ENCODE measurements at places on chromosomes 7 and 10.

- DNase-seq, result no peak
Observed at GRCh38 chr10:274866-275265, 139.6 kb downstream of the ZMYND11 start.

DNA sequence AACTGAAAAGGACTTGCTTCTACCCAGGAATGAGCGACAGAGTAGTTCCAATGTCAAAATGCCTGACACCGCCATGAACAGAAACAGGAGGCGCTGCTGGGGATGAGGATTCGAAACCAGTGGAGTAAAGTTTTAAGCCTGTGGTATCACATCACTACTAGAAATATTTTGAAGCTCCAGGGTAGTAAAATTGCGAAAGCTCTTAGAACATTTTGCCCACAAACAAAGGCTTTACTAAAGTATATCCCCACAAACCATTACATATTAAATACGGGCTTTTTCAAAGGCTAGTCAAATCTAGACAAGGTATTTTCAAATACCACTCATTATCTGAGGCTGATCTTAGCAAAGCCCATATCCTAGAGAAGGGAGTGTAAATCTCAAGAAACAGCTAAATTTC lies 2.4 kb downstream of the PRDX3 start:
- no peak for DNase-seq

DNA sequence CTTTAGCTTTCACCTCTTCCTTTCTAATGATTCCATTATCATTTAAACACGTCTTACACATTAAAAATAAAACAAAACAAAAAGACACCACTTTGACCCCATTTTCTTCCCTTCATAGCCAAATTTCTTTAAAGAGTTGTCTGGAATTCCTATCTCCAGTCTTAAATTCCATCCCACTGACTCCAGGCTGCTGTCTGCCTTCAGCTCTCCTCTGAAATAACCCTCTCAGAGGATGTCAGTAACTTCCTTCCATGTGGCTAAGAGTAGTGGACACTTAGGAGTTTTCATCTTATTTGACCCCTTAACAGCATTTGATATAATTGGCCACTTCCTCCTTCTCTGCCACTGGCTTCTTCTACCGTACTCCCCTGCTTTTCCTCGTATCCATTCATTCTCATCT lies 69.6 kb upstream of the MKX start:
- no peak for DNase-seq

GRCh38 chr7:79534128-79534527 lies 80.7 kb upstream of the MAGI2 start:
- DNase-seq, result no peak

- DNase-seq, result no peak
Observed at GRCh38 chr10:31730776-31731175, 197.9 kb downstream of the ARHGAP12 start.

DNA sequence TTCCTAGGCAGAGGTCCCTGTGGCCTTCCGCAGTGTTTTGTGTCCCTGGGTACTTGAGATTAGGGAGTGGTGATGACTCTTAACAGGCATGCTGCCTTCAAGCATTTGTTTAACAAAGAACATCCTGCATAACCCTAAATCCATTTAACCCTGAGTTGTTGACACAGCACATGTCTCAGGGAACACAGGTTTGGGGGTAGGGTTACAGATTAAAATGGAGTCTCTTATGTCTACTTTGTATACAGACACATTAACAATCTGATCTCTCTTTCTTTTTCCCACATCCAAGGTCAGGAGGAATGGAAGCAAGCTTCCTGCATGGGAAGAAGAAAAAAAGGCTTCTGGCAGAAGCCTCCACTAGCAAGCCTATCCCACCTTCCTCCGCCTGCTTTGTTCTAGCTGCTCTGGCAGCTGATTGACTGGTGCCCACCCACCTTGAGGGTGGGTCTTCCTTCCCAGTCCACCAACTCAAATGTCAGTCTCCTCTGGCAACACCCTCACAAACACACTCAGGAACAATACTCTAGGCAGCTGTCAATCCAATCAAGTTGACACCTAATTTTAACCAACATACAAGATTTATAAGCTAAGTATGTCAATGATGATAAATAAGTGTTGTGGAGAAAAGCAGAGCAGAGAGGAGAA lies 176.5 kb upstream of the CCZ1B start:
- no peak for DNase-seq

GRCh38 chr7:37208528-37208927 lies 240.1 kb downstream of the ELMO1 start:
- DNase-seq, result no peak

- no peak for DNase-seq
Observed at GRCh38 chr10:93844979-93845626, 48.7 kb upstream of the SLC35G1 start.

GRCh38 chr10:57351076-57351475 lies 916.6 kb downstream of the IPMK start:
- DNase-seq, result no peak

- DNase-seq, result no peak
Observed at GRCh38 chr7:124618871-124619270, 146.7 kb downstream of the GPR37 start.

DNA sequence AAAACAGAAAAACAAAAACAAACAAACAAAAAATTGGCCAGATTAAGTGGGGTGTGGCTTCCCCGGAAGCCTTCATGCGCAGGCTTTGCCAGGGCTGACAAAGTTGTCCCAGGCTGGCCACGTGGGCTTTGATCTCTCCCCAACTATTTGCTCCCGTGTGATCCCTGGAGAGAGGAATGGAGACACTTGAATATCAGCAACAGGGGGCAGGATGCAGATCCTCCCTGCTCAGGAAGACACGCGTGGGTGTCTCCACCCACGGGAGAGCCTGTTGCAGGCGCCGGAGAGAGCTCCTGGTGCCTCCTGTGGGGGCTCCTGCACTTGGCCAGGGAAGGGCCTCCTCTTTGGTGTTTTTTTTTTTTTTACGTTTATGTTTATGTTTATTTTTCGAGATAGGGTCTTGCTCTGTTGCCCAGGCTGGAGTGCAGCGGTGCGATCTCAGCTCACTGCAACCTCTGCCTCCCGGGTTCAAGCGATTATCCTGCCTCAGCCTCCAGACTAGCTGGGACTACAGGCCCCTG lies 19.0 kb downstream of the TRIM56 start:
- no peak for DNase-seq

DNA sequence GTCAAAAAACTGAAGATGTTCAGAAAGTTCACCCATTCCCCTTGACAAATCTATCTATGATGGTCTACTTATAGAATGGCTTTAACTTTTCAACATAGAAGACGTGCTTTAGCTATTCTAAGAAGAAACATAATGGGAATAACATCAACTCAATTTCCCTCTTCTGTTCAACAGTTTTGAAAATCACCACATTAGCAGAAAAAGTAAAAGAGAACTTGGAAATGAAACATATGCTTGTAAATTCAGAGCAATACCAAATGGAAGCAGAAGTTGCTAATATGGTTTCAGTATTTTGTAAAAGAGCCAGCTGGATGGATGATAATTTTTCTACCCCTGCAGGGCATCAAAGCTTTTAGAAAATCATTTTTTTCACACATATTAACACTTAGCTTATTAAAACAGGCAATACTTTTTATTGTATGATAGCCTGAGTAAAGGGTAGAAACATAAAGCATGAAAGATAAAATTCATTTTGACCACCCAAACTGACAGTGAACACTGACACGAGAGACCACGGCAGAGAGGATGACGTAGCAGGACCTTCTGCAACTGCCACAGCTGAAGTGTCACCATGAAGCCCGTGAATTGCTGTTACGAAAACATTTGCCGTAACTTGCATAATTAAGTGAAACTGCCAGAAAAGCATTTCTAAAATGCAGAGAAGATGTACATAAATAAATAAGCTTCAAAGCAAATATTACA lies 39.2 kb upstream of the FEZF1 start:
- no peak for DNase-seq

- DNase-seq, result no peak
Observed at GRCh38 chr7:98205162-98205845, 5.9 kb upstream of the BHLHA15 start.

DNA sequence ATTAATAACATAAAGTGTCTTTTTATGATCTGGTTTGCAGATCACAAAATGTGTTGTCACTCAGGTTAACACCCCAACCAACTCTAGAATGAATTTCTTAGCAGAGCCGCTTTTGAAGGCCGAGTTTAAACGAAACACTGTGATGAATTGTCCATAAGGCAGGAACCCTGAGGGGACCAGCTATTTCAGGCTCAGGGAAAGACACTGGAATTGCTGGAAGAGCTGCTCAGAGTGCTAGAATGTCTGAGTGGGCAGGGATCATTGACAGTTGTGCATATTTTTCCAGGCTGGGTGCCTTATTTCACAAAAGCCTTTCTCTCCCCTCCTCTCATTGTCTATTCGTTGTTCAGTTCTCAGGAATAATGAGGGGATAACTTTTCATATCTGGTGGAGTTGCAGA lies 68.7 kb upstream of the PRKG1 start:
- DNase-seq, result no peak

DNA sequence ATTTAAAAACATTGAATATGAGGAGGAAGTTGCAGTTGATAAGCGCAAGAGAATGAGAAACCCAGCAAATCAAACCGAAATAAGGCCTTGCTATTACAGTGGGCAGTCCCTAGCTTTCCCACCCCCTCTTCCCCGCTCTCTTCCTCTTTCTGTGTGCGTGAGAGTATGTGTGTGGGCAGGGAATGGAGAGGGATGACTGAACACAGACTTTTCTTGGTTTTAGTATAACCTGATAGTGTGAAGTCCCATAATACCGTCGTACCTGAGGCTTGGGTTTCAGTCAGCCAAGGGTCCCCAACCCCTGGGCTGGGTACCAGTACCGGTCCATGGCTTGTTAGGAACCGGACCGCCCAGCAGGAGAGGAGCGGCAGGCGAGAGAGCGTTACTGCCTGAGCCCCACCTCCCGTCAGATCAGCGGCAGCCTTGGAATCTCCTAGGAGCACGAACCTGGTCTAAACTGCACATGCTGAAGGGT lies 255.3 kb downstream of the CELF2 start:
- DNase-seq, result no peak

- DNase-seq, result no peak
Observed at GRCh38 chr7:106848851-106849442, 16.1 kb upstream of the PIK3CG start.

DNA sequence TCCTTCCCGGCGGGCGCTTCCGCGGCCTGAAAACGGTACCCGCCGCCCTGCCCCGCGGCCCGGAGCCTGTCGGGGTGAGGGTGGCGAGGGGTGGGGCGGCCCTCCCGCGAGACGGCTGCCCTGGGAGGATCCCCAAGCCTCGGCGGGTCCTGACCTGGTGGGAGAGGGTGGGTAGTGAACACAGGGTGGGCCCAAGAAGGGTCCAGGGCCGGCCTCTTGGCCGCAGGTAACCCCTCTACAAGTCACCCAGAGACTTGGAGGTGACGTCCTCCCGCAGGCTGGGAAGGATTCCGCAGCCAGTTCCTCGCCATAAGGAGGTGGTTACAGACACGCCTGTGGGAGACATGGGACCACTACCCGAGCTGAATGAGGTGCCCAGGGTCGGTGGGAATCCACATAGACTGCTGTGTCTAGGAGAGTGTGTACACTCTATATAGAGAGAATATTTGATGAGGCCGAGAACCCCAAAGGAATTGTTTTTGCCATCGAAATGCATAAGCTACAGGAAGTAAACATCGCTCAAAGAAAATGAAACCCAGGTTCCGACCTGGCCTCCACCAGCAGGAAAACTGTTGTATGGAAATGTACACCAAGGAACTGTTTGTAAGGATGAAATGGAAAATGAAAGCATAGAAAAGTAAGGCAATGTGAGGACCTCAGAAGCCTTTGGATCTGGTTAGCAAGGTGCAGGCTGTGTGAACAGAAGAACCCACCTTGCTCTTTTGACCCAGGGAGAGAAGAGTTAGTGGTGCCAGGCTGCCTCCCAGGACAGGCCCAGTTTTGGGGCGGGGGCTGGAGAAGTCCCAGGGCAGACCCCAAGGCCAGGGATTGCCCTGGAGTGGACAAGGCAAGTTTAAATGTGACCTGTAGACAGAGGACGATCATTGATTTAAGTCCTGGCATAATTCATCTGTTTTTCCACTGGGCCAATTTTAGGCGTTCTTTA lies 659 bp downstream of the OPTN start:
- DNase-seq, result no peak

DNA sequence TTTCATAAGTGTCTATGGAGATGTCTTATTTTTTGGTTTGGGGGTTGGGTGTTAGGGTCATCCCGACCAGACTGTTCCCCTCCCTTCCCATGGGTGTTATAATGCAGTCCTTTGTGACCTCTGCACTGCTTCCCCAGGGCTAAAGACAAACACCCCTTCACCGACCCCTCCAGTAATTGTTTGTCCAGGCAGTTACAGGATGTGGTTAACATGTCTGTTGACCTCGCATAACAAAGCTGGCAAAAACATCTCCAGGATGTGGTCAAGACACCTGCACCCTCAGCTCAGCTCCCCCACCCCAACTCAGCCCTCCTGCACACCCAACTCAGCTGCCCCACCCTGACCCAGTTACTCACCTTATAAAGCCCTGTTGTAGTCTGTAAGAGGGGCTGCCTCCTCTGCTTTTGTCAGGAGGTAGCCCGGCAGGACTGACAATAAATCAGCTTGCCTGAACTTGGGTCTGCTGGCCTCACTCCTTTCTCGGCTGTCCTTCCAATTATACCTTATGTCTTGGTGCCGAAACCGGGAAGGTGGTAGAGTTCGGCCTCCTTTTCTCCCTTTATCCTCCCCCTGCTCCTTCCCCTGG lies 102.2 kb downstream of the ZNF92 start:
- DNase-seq, result no peak

DNA sequence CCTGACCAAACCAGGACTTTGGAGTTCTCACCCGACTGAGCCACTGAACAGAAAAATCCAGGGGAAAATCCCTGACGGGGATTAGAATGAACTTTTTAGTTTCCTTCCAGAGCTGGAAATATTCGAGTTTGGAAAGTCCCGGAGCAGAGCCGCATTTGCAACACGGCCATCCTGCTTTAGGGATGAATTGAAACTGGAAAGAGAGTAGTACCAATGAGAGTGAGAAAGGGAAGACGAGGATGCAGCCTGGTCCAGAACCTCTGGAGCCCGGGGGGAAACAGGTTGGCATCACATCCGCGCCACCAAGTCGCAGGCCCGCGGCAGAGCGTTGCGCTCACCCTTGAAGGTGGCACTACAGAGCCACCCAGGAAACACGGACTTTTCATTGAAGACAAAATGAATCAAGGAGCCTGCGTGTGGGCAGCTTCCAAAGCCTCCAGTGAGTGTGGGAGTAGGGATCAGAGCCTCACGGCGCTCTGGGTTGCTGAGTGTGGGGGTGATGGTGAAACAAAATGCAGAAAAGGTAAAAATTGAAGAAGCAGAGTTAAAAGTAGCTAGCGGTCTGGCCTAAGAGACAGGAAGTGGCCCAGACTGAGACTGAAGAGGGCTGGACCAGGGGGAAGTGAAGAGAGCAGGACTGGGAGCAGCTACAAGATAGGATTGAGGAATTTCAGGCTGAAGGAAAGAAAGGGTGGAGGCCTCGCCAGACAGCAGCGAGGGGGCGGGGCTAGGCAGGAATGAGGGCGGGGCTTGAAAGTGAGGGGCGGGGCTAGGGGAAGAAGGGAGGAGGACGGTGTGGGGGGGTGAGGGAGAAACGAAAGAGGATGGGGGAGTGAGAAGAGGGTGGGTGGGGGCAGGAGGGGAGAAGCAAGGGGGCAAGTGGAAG lies 1.8 kb downstream of the SMURF1 start:
- peak; percentile 30 for DNase-seq

Data from stimulated activated CD8-positive, alpha-beta memory T cell treated with anti-CD3 and anti-CD28 coated beads, Interleukin-4, amount 100 ng/mL, for 4 hours (primary cell).